HAP-1 (cell line): ENCODE measurements at places on chromosomes 5 and 9.

DNA sequence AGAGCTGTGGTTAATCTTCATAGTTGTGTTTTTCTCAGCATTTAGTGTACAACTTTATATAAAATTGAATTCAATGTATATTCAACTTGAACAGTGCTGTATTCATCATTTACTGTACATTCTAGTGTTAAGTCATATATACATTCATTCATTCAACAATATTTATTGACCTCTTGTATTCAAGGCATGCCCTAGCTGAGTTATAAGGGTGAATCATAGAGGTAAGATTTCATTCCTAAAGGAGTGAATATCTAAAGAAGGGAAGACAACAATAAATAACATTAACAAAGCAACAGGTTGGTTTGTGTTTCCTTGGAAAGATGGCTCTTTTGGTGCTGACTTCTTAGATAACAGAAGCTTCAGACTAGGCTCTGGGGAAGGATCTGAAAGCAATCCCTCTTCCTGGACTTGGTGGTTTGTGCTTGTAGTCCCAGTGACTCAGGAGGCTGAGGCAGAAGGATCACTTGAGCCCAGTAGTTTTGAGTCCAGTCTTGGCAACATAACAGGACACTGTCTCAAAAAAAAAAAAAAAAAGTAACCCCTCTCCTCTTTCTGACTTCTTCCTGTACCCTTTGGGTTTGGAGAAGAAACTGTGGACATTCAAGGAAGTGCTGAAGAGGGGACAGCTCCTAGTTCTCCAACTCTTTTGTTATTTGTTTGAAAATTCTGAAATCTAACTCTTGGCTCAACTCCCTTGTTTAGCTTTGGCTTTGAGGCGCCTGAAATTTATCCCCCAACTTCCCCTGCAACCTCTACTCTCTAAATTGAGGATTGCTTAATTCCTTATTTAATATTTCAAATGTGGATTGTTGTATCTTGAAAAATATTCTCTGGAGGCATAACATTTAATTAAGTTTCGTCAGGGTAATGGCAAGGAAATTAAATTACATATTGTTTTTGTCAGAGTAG, 80.2 kb downstream of the OSTF1 start:
- DNase-seq: no peak

- no peak for DNase-seq
Measured at GRCh38 chr5:98397081-98397480, 376.4 kb upstream of the RGMB start.

DNA sequence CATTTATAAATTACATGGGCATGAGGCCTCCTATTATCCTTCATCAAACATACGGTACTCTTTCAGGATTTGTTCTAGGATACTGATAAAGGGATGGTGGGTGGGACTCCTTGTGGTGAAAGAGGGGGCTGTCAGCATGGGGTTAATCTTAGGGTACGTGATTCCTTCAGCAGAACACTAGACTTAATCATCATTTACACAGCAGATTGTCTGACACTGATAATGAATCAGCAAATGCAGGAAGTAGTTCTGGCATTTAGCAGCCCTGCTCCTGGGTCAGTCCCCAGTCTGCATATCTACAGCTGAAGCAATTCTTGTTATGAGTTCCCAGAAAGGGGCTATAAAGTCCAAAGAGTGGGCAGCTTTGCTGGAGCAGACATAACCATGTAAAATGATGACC, 384.6 kb downstream of the SPOCK1 start:
- no peak for DNase-seq

DNA sequence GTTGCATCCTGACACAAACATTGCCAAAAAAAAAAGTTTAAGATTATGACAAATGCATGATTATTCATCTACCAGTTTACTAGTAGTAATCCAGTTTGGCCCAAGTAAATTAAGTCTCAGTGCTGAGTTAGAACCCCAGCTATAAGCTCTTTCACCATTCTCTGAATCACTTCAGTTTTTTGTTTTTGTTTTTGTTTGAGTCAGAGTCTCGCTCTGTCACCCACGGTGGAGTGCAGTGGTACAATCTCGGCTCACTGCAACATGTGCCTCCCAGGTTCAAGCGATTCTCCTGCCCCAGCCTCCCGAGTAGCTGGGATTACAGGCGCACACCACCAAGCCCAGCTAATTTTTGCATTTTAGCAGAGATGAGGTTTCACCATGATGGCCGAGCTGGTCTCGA, 1.5 kb upstream of the PCYOX1L start:
- no peak for DNase-seq

- no peak for DNase-seq
Measured at GRCh38 chr5:107855171-107855570, 184.4 kb upstream of the EFNA5 start.

- DNase-seq: no peak
Measured at GRCh38 chr5:14706615-14707021, 42.1 kb downstream of the OTULIN start.

DNA sequence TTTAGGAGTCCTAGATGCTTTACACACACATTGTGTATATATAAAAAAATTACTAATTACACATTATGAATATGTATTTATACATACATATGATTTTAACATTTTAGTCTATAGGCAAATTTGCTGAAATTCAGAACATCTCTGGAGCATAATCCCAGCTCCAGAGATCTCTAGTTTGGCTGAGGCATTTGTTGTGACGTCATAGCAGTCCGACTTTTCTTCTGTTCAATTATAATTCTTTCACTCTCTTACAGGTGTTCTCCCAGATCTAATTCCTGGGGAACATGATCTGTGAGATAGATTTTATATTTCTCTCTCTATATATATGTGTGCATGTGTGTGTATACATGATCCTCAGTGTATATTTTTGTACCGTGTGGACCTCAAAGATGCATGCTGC, 1876.2 kb downstream of the EFNA5 start:
- DNase-seq: no peak
